ENCODE measurements at places on chromosomes 1 and 21.

GRCh38 chr21:44853601-44854390 is 19.7 kb downstream of the PTTG1IP start:
- DNase-seq: peak; percentile 61

DNA sequence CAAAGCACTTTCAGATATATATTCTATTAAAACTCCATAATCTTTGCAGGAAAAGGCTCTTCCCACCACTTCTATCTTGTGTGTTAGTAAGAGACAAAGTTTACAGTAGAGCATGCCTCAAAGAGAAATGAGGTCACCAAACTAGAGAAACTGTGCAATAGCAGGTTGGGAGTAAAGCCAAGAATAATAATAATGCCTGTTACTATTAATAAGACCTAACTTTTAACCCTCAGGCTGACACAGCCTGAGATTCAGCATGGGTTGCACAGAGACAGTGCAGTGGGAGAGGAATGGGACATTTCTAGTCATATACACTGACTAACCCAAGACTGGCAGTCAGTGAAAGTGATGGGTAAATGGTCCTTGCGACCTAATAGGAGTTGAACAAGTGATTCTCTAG is 320.2 kb upstream of the NFIA start:
- no peak for DNase-seq

DNA sequence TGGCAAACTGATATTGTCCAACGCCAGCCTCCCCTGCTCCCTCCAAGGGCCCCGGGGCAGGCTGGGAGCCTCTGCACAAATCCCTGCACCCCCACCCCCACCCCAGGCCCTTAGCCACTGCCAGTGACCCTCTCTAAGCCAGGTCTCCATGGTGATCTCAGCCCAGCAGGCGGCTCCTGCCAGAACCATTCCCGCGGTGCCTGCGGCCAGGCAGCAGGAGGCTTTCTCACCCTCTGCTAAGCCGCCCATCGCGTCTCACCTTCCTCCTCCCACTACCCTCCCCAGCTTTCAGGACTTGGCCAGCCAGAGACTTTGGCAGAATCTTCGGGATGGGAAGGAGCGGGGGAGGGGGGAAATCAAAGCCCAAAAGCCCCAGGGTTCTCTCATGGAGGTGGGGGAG is 46.8 kb upstream of the WASF2 start:
- DNase-seq: peak; percentile 82

GRCh38 chr1:74690364-74690696 is 16.7 kb upstream of the ERICH3 start:
- no peak for DNase-seq

- no peak for DNase-seq
These were observed 18.2 kb downstream of the EPHB2 start for GRCh38 chr1:22728751-22729399.

DNA sequence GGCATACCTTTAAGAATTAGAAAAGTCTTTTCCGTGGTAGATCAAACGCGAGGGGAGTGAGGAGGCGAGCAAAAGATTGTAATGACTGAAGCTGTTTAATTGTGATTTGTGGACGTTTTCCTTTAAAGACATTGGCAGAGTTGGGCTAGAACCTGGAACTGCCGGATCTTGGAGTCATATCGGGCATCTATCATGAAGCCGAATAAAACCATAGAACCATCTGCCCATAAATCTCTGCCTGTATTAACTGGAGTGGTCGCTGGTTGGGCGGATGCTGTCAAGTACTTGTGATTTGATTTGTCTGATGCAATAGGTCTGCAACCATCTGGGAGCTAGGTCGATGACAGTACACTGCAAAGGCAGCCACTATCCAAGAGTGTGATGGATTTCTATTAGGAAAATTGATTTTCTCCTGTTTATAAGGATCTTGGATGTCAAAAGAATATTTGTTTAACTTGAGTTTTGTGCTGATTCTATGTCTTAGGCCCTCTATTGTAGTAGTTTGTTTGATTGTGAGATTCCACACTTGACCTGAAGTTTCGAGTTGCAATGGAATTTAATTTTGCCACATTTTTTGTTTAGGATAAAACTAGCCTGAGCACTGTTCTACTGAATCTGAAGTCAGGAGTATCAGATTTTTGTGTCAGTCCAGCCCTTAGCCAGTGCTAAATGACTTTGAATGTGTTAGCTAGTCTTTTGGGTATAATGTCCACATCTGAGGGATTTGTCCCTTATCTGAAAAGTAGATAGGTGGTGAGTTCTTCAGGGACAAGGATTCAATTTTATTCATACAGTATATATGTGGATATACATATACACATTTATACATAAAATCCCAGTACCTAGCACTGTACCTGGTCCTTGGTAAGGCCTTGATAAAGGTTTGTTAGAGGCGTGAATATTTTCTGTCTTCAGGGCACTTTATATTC is 1.2 kb downstream of the SARS1 start:
- no peak for DNase-seq

DNA sequence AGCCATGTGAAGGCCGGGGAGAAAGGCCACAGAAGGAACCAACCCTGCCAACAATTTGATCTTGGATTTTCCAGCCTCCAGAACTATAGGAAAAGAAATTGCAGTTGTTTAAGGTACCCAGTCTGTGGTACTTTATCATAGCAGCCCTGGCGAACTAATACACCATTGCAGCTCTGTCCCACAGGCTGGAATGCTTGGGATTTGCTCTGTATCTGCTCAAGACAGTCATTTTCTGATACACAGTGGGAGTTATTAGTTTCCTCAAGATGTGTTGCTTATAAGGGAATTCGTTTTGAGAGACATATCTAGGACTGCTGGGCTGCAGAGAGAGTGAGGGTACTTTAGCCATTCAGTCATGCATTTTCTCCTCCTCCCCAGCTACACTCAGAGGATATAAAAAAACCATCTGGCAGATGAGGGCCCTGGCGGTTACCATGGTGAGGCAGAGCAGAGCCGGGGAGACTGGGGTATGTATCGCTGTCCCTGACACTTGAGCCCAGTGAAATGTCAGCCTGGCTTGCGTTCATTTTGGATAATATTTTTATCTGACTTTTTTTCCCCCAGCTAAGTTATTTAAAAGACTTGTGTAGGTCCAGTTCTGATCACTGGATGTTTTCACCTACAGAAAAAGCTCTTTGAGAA is 104.6 kb downstream of the DIRAS3 start:
- DNase-seq: peak; percentile 50

DNA sequence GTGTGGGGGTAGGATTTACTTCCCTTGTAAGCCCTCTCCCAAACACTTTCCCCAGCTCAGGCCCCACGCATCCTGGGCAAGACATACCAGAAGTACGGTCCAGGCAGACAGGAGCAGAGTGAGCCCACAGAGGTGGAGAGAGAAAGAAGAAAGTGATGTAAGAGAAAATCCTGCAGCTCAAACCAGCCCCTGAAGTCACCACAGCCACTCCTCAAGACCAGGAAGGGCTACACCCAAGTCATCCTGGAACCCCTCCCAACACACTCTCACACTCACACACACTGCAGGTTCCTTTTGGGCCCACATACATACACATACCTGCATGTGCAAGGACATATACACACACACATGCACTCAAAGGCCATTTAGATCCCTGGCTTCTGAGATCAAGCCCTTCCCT is 106.8 kb downstream of the SYT2 start:
- DNase-seq: no peak

GRCh38 chr1:6935361-6935883 is 150.2 kb downstream of the CAMTA1 start:
- no peak for DNase-seq

- DNase-seq: no peak
These were observed 49.5 kb upstream of the S1PR1 start for GRCh38 chr1:101187297-101187696.

DNA sequence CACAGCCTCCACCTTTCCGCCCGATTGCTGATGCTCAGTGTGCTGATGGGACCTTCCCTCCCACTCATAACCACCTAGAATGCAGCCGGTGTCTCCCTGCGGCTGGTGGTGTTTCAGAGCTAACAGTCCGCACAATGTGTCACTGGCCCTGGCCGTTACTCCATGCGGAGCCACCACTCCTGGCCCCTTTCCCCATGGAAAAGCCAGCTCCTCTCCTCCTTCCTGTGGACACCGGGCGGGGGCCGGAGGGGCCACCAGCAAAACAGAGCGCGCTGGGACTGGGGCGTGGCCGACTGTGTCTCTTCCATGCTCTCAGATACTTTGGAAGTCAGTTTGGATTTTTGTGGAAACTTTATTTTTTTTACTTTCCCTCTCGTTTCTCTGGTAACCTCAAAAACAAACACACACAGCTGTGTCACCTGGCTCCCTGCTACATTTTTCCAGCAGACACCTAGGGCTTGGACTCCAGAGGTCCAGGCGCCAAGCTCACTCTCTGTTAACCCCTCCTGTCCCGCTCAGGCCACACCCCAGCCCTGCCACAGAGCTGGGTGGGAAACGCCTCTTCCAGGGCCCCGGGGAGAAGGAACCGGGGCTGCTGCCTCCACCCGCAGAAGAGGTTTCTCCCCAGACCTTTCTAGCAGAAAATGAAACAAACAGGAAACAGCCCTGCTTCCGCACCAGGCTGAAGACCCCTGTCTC is 32.5 kb upstream of the COL6A2 start:
- DNase-seq: peak; percentile 77

DNA sequence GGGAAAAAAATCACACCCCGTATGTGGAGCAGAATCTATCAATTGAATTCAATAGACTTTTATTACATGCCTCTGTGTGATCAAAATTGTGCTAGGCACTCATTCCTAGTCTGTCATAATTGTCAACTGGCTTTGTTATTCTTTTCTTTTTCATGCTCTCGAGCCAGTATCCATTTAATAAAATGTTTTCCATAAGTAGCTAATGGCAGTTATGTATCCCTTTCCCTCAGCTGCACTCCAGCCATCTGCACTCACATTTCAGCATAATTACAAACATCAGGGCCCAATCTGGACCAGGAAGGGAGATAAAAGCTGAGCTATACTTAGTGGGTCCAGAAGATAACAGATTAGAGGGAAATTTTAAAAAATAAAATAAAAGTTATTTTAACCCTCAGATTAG is 15.9 kb downstream of the RGS5 start:
- no peak for DNase-seq

GRCh38 chr1:217982331-217983050 is 302.6 kb upstream of the RRP15 start:
- DNase-seq: no peak

DNA sequence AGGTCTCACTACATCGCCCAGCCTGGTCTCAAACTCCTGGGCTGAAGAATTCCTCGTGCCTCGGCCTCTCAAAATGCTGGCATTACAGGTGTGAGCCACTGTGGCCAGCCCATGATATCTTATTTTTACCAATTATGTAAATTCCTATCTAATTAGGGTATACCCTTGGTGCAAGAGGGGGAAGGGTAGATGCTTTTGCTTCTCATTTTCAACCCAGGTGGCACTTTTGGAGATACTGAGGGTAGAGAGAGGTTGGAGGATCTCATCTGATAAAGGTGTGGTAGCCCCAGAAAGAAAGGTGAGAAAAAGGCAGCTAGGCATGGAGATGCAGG is 17.4 kb downstream of the ENSA start:
- DNase-seq: no peak

- no peak for DNase-seq
These were observed 223.5 kb downstream of the HMCN1 start for GRCh38 chr1:185957441-185958363.

DNA sequence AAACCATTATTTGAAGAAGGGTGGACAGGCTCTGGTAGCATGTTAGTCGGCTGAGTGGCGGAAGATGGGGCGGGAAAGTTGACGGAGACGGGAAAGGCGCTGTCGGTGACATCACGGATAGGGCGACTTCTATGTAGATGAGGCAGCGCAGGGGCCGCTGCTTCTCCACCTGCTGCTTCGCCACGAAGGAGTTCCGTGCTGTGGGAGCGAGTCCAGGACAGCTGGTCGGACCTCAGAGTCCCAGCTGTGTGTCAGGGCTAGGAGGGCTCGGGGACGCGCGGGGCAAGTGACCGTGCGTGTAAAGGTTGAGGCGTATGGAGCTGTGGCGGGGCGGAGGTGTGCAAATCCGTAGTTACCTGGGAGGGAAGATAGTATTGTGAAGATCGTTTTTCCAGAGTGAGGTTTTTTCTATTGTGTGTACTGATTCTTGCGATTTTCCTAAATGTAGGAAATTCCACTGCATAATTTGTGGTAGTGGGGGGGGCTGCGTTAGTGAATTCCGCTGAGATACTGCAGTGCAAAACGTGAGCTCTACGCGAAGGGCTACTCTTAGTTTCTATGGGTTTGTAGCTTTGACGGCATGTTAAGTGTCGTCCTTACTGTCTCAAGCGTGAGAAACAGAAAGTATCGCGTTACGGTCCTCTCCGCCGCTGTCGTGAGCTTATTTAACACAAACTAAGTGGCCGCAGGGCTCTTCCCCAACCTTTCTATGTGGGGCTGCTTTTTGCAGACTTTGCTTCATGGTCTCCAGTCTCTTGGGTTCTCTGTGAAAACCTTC is 111.2 kb upstream of the NBPF11 start:
- DNase-seq: peak; percentile 47

DNA sequence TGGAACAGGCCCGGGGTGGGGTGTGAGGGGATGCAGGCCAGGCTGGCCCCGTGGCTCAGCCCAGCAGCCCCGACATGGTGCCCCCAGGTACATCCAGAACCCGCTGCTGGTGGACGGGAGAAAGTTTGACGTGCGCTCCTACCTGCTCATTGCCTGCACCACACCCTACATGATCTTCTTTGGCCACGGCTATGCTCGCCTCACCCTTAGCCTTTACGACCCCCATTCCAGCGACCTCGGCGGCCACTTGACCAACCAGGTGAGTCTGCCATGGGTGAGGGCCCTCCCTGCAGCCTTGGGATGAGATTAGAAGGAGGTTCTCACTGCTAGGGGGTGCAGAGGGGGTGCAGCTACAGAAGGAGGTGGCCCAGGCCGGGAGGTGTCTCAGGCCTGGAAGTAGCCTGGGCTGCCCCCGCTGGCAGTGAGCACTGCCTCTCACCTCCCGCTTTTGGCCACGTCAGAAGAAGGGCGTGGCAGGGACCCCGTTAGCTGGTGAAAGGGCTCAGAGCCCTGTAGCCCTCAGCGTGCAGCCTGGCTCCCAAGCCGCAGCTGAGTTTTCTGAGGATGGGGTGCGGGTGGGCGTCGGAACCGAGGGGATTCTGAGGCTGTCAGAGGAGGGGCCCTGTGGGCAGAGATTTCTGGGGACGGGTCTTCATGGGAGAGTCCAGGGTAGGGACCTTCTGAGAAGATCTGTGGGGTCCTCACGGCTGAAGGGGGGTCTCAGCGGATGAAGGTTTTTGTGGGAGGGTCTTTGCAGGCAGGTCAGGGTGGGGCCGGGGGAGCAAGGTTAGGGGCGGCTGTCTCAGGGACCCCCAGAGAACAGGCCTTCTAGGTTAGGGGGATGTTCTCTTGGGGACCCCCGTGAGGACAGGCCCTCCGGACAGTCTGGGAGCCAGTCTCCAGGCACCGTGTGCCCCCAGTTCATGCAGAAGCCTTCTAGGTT is 10.4 kb downstream of the TTLL10 start:
- DNase-seq: peak; percentile 27

- no peak for DNase-seq
These were observed 16.8 kb upstream of the FAM131C start for GRCh38 chr1:16090076-16090826.

DNA sequence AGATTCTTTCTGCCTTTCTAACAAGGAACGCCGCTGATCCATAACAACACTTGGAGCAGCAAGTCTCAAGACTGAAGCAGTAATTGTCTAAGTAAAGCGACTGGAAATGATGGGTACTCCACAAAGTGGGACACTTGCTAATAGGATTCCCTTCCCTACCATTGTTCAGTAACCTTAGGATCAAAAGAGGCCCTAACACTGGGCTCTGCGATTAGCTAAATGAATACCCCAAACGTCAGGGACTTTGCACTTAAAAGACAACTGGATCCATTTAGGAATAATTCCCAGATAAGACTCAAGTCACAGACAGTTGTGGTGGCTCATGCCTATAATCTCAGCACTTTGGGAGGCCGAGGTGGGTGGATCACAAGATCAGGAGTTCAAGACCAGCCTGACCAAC is 221.9 kb upstream of the FGGY start:
- no peak for DNase-seq
